ENCODE measurements at places on chromosomes 3 and 15.

DNA sequence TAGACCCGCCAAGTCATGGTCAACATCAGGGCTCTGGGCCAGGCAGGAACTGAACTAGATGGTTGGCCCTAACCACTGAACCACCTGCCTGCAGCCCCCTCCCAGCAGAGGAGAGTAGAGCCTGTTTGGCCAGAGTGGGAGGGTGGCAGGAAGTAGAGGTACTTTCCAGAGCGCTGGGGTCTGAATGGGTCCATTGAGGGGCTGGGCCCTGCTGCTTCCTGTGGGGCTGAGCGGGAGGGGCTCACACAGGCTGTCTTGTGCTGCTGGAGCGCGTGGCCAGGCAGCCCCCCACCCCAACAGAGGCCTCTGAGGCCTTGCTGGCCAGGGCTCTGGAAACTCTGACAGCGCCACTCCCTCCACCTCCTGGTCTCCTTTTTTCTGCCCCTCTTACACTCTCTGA lies 17.4 kb downstream of the CSPG4 start:
- DNase-seq, result no peak

GRCh38 chr3:137582484-137582883 lies 181.6 kb upstream of the SOX14 start:
- no peak for DNase-seq

DNA sequence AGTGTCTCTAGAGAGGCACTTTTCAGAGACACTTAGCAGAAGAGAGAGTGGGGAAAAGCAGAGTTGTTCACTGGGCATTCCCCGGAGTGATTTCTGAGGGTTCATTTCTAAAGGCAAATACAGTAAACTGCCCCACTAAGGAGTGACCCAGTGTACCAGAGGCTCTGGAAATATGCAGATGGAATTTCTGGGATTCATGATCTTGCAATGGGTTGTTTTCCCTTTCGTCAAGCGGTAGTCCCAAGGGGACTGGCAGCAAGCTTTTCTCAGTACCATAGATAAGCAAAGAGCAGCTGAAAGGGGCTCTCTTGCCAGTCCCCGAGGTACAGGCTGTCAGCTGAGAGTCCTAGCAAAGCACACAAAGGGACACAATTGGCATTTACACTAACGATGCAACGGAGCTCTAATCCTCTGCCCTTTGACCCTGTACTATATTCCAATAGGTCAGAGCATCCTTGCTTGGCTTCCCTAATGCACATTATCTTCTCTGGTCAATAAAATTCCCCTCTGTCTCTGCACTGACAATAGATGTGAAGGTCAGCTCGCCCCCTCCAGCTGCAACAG lies 155.6 kb downstream of the SEMA6D start:
- no peak for DNase-seq

DNA sequence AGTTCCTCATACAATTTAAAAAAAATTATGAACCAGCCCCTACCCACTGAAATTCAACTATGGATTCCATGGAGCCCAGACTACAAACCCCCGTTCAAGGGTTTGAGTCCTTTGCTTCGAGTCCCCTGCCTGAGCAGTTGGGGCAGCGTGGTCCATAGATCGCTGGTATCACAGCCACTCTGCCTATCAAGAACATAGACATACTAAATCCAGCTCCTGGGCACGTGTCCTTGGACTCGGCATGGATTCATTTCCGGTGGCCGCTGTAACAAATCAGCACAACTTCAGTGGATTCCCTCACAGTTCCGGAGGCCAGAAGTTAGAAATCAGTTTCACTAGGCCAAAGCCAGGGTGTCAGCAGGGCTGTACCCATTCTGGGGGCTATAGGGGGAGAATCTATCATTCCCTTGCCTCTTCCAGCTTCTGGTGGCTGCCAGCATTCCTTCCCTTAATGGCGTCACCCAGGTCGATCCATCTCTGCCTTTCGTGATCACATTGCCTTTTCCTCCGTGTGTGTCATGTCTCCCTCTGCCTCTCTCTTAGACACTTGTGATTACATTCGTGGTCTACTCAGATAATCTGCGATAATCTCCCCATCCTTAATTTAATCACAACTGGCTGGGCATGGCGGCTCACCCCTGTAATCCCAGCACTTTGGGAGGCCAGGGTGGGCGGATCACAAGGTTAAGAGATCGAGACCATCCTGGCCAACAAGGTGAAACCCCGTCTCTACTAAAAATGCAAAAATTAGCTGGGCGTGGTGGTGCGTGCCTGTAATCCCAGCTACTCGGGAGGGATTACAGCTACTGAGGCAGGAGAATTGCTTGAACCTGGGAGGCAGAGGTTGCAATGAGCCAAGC lies 4.6 kb upstream of the TMEM44 start:
- peak; percentile 34 for DNase-seq

- no peak for DNase-seq
Measured at GRCh38 chr3:18252578-18252977, 172.6 kb downstream of the SATB1 start.

- DNase-seq, result no peak
Measured at GRCh38 chr3:47343471-47343971, 37.3 kb upstream of the PTPN23 start.

GRCh38 chr3:187880441-187880840 lies 135.2 kb upstream of the BCL6 start:
- DNase-seq, result no peak

- DNase-seq, result no peak
Measured at GRCh38 chr3:36969540-36970432, 23.1 kb downstream of the EPM2AIP1 start.

DNA sequence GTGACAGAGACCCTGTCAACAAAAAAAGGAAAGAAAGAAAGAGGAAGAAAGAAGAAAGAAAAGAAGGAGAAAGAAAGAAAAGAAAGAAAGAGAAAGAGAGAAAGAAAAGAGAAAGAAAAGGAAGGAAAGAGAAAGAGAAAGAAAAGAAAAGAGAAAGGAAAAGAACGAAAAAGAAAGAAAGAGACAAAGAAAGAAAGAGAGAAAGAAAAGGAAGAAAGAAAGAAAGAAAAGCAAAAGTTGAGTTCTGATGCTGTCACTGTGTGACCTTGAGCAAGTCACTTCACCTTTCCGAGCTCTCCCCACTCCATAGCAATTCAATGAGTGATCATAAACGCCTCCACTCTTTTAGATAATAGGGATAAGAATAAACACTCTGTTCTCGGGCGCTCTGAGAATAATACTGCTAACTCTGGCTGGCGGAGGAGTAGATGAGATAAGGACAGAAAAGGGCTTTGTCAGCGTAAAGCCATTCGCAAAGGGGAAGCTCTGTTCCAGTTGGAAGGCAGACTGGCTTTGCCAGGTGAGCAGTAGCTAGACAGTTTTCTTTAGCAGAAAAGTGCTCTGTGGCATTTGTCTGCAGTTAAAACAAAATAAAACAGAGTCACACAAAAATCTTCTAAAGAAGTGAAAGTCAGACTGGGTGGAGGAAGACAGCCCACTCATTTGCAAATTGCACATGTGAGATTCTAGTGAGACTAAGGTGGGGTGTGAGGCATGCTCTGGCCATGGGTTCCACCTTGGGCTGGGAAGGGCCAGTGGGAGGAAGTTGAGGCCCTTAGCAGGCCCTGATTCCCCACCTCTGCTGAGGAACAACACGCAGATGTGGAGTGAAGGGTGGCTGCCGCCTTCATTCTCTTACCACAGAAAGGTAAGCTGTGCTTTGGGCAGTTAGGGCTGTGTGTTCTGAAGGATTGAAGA lies 9.6 kb upstream of the FLNB start:
- no peak for DNase-seq

GRCh38 chr15:43378601-43379000 lies 7.7 kb downstream of the TUBGCP4 start:
- no peak for DNase-seq

DNA sequence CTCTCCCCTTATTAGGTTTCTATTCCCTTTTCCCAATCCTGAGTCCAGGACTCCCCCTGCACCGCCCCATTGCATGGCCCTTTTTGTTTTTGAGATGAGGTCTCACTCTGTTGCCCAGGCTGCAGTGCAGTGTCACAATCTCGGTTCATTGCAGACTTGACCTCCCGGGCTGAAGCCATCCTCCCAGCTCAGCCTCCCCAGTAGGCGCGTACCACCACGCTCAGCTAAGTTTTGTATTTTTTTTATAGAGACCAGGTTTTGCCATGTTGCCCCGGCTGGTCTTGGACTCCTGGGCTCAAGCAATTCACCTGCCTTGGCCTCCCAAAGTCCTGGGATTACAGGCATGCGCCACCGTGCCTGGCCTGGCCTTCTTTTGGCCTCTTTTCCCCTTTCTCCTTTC lies 29.3 kb downstream of the PDIA5 start:
- DNase-seq, result no peak
